ENCODE measurements at places on chromosomes 5 and 9.

GRCh38 chr9:129478961-129479630 is 141.8 kb downstream of the C9orf50 start:
- DNase-seq = no peak

DNA sequence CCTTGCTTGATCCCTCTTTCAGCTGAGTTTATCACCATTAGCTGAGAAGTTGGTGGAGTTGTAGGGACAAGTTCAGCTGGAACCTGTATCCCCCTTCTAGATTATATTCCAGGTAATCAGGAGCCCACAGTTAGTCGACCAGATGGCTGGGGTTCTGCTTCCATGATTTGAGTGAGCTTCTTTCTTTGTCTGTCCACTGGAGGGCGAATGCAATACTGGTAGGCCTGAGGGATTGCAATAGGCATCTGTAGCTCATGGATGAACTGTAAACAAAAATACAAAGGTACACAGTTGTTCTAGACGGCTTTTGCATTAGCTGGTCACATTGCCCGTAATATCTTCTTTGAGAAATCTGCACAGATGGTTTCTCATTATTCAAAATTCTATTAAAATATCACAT is 88.9 kb downstream of the PCSK5 start:
- no peak for DNase-seq

- peak; percentile 85 for DNase-seq
Observed at GRCh38 chr5:174413567-174414314, 310.6 kb upstream of the MSX2 start.

DNA sequence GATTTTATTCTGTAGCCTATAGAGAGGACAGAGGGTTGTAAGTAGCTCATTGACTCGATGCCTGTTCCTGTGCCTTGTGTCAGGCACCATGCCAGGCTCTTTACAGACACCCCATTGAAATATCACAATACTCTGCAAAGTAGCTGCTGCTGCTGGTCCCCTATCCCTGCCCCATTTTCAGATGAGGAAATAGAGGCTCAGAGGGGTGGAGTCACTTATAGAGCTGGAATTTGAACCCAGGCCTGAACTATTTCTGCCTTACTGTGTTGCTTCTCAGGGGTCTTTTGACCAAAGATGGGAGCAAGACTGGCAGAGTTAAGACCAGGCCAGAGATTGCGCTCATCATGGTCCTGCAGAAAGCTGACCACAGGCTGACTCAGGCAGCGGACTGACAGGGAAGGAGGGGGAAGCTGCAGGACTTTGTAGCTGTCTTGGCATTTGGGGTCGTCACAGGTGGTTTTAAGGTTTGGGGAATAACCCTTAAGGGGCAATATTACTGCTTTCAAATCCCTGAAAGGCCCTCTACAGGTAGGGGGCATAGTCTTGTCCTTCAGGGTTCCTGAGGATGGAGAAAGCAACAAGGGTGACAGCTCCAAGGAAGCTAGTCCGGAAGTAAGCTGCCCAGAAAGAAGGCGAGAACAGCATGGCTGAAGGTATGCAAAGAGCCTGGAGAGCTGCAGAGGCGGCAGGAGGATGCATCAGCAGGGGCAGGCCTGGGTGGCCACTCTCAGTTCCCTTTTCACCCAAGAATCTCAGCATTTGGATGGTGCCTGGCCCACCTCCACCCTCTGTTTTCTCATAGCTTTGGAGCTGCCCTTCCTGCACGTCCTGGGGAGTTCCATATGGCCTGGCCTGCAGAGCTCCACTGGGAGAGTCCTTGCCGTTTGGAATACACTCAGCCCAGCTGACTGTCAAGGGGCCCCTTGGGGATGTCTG is 18.3 kb upstream of the NDST1 start:
- DNase-seq = peak; percentile 73

DNA sequence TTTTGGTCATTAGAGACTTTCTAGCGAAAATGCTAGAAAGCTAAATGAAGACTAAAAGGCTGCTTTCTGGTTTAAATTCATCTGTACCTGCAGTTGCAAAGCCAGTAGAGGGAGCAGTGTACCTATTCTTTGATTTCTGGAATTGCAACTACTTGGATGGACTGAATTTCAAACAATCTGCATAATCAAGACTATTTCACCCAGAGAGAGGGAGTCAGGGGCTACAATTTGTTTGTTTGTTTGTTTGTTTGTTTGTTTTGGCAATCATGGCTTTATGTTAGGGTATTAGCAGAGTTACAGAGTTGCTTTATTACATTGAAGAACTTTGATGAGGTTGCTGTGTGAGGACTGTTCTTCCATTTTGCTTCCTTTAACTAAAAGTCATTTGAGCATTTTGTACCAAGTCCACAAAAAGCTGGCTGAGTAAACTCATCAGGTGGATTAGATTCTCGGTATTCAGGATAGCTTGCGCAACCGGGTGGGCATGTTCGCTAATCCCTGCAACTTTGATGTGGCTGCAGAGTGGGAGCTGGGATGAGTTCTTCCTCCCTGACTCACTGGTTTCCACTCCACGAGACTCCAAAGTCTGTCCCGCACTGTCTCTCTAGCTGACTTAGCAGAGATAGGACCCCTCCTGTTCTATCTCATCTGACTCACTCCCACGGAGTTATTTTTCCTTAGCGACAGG is 80.0 kb upstream of the TUT7 start:
- peak; percentile 88 for DNase-seq

All from fibroblast of lung (primary cell).